Stimulated activated CD4-positive, alpha-beta T cell treated with anti-CD3 and anti-CD28 coated beads, Interleukin-4, amount 100 ng/mL, for 48 hours (primary cell): ENCODE measurements at places on chromosomes 1 and 21.

- no peak for DNase-seq
Observed at GRCh38 chr1:37484325-37485051, 10.1 kb downstream of the ZC3H12A start.

DNA sequence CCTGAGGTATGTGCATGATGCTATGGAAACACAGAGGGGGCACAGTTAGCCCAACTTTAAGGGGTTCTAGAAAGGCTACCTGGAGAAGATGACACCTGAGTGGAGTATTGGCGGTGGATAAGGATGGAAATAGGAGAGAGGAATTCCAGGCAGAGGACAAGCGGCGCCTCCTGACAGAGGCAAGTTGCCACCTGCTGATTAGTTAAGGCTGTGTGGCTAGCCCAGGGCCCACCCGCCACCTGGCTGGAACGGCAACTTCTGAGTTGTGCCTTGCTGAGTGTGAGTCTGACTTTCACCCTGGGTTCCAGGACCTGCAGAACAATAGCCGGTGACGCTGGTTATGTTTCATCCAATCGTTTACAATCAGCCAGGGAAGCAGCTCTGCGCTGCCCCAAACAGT is 126.9 kb upstream of the LMO4 start:
- DNase-seq: no peak

- DNase-seq: no peak
Observed at GRCh38 chr1:47887060-47887459, 110.1 kb downstream of the TRABD2B start.

- DNase-seq: no peak
Observed at GRCh38 chr1:34975771-34976170, 9.4 kb downstream of the TMEM35B start.

GRCh38 chr1:227894831-227895451 is 52.8 kb downstream of the WNT9A start:
- no peak for DNase-seq

DNA sequence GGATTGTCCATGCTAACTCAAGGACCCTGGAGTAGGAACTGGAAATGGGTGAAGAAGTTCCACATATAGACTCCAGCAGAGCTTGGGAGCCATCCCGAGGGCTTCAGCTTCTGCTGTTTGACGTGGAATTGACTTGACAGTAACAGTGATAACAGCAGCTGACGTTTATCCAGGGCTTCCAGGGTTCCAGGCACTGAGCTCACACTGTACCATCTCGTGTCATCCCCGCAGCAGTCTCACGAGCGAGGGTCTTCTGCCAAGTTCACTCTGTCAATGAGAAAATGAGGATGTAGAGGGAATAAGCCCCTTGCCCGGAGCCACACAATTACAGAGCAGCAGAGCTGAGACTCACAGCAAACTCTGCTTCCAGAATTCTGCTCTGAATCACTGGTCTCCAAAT is 447.7 kb downstream of the SIPA1L2 start:
- no peak for DNase-seq

DNA sequence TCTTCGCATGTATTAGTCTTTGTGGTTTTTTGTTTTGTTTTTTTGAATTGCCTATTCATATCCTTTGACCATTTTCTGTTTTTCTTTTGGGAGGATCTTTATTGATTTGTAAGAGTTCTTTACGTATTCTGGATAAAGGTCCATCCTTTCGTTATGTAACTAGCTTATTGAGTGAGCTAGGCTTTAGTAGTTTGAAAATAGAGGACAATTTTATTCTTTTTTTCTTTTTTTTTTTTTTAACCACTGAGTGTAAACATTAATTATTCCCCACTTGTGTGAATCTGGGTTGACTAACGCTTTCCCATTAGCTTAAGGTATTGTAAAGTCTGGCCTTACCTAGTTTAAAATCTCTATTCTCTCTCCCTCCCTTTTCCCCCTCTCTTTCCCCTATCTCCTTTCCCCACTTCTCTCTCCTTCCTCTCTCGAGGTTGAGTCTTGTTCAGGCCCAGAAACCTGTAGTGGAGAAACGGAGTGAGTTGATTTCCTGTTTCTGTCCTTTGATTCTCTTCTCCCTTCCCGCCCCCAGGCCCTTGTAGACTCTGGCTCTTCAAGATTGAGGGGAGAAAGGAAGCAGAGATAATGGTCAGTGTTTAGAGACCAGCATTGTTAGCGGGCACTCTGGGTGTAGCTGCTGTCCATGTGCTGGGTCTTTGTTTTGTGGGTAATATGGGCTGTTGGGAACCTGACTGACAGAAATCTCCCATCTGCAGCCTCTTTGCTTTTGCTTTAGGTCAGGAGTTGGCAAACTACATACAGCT is 1.5 kb downstream of the MORC3 start:
- no peak for DNase-seq
